RPMI7951 (cell line): ENCODE measurements at places on chromosomes 13 and 19.

DNA sequence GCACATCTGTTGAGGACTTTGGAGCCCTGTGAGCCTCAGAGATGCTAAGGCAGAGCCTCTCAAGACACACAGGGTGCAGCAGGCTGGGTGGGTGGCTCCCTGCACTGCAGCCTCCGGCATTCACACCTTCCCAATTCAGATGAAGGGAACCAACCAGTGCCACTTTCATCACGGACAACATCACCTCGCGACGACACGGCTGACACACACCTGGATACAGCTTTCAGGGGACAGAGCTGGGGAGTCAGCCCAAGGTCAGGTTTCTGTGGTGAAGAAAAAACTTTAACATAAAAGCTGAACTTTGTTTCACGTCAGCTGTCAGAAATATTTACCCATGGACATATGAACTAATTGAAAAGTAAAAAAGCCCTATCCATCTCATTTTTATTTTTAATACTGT lies 24.9 kb upstream of the ARHGEF7 start:
- DNase-seq = no peak

DNA sequence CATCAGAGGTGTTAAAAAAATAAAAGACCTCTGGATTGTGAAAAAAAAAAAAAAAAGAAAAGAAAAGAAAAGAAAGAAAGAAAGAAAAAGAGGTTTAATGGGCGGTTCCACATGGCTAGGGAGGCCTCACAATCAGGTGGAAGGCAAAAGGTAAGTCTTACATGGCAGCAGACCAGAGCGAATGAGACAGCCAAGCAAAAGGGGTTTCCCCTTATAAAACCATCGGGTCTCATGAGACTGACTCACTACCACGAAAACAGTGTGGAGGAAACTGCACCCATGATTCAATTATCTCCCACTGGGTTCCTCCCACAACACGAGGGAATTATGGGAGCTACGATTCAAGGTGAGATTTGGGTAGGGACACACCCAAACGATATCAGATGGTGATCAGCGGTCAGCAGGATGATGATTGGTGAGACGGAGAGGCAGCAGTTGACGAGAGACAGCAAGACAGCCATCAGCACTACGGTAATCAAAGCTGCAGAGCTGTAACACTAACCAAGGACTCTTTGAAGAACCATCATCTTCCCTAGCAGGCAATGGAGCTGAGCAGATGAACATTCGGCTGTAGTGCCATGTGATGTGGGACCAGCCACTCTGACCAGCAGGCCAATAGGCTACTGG lies 3.9 kb upstream of the CD209 start:
- DNase-seq = no peak

- peak; percentile 31 for DNase-seq
Observed at GRCh38 chr19:7748756-7749155, 1.4 kb upstream of the CD209 start.

- peak; percentile 29 for DNase-seq
Observed at GRCh38 chr19:4519521-4520277, 1.4 kb upstream of the PLIN4 start.

DNA sequence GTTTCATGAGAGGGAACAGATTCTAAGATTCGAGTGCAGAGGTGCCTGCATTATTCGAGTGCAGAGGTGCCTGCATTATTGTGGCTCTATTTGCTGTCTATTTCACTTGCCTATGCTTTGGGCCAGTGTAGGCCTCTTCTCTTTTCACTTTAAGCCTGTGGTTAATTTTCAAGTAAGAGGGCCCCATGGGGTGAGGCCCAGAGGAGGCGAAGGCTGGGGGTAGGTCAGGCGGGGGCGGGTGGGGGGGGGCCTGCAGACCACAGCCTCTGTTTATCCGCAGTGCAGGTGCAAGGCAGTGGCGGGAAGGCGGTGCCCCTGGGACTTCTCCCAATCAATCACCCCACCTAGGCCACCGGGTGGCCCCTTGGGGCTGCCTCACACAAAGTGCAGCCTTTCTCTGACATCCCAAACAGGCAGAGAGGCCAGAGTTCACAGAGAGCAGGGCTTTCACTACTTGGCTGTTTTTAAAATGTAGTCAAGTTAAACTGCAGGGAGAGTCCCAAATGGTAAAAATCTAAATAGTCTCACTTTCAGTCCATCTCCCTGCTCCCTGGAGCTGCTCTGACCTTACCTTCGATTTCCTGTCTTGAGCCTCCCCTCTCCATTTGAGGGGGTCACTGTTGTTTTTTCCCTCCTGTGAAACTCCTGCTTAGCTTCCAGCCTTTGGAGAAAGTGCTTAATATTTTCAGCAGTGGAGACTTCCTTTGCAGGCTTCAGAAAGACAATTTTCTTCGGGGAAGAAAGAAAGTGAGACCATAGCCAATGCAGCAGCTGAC lies 249.0 kb downstream of the DLEU7 start:
- no peak for DNase-seq

GRCh38 chr13:66344805-66345517 lies 885.2 kb downstream of the PCDH9 start:
- DNase-seq = peak; percentile 0

- no peak for DNase-seq
Observed at GRCh38 chr19:42412661-42413076, 14.5 kb downstream of the LIPE start.

- DNase-seq = no peak
Observed at GRCh38 chr19:28880735-28881401, 332.1 kb downstream of the UQCRFS1 start.

DNA sequence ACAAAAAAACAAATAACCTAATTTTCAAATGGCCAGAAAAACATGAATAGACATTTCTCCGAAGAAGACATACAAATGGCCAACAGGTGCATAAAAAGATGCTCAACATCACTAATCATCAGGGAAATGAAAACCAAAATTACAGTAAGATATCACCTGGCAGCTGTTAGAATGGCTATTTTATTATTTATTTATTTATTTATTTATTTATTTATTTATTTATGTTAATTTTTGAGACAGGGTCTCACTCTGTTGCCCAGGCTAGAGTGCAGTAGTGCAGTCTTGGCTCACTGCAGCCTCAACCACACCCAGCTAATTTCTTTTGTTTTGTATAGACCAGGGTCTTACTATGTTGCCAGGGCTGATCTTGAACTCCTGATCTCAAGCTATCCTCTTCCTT lies 27.1 kb upstream of the LATS2 start:
- no peak for DNase-seq

DNA sequence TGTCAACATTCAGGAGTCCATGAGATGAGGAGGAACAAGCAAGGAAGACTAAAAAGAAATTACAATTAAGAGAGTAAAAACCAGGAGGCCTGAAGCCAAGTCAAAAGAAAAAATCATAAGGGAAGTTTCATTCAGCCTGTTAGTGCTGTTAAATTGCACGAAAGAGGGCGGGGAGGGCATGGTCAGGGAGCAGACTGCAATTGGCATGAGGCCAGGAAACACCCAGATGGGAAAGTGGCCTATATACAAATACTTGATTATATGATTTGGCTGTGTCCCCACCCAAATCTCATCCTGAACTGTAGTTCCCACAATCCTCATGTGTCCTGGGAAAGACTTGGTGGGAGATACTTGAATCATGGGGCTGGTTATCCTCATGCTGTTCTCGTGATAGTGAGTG lies 43.9 kb downstream of the TNFSF13B start:
- DNase-seq = no peak

DNA sequence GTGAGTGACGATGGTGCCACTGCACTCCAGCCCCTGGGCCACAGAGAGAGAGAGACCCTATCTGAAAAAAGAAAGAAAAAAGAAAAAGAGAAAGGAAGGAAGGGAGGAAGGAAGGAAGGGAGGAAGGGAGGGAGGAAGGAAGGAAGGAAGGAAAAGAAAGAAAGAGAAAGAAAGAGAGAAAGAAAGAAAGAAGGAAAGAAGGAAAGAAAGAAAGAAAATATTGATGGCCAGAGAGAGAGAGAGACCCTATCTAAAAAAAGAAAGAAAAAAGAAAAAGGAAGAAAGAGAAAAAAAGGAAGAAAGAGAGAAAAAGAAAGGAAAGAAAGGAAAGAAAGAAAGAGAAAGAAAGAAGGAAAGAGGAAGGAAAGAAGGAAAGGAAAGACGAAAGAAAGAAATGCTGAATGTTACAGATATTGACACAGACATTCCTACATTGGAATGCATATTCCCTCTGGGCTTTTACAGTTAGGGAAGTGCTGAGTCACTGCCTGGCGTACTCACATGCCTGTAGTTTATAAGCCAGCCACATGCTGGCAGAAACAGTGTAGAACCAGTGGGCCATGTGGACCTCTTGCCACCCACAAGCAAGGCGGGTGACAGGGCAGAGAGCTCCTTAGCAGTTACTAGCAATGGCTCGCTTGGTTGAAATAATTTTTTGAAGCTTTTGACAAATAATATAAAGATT lies 34.6 kb upstream of the SLC46A3 start:
- peak; percentile 95 for DNase-seq

- DNase-seq = no peak
Observed at GRCh38 chr19:6014551-6015135, 36.7 kb upstream of the RANBP3 start.

- no peak for DNase-seq
Observed at GRCh38 chr13:26708007-26708297, 52.6 kb downstream of the GPR12 start.
